ENCODE measurements at places on chromosomes 2 and 18.

- DNase-seq, result no peak
Measured at GRCh38 chr2:98821629-98822135, 90.8 kb upstream of the MGAT4A start.

- no peak for DNase-seq
Measured at GRCh38 chr18:44320619-44321460, 359.8 kb upstream of the SETBP1 start.

DNA sequence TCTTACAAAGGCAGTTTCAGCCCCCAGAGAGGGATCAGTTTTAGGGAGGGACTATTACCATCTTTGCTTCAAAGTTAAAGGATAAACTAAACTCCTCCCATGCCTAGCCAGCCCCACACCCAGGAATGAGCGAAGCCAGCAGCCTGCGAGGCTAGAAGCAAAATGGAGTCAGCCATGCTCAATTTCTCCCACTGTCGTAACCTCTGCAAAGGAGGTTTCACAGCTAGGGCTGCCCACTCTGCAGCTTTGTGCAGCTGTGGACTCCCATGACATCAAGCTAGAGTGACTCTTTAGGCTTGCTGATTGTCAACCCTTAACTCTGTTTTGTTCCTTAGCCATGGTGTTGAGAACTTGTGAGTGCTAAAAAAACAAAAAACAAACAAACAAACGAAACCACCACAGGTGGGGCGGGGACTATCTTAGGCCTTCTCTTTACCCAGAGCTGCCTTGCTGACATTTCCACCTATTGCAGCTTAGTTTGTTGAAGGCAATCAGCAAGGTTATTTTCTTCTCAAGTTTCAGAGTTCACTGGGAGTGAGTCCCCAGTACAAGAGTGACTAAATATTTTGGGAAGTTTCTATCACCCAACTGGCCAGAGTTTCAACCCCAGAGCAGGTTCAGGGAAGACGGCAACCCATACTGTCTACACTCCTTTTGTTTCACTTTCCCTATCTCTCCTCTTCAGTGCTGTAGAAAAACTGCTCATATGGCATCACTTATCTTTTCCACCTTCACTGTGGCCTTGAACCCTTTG lies 592.1 kb downstream of the XIRP2 start:
- no peak for DNase-seq

- no peak for DNase-seq
Measured at GRCh38 chr2:86764661-86765309, 25.9 kb downstream of the CD8A start.

- DNase-seq, result no peak
Measured at GRCh38 chr18:6994056-6994770, 123.4 kb downstream of the LAMA1 start.

- DNase-seq, result no peak
Measured at GRCh38 chr2:190815226-190815625, 65.4 kb upstream of the GLS start.
